ENCODE measurements at places on chromosomes 3 and 15.
A peak's percentile ranks its signal among the peaks of the same experiment; 100 is the strongest.

- DNase-seq: no peak
Observed at GRCh38 chr15:100949691-100950090, 30.5 kb downstream of the LRRK1 start.

- no peak for DNase-seq
Observed at GRCh38 chr15:80199366-80199765, 46.6 kb downstream of the FAH start.

DNA sequence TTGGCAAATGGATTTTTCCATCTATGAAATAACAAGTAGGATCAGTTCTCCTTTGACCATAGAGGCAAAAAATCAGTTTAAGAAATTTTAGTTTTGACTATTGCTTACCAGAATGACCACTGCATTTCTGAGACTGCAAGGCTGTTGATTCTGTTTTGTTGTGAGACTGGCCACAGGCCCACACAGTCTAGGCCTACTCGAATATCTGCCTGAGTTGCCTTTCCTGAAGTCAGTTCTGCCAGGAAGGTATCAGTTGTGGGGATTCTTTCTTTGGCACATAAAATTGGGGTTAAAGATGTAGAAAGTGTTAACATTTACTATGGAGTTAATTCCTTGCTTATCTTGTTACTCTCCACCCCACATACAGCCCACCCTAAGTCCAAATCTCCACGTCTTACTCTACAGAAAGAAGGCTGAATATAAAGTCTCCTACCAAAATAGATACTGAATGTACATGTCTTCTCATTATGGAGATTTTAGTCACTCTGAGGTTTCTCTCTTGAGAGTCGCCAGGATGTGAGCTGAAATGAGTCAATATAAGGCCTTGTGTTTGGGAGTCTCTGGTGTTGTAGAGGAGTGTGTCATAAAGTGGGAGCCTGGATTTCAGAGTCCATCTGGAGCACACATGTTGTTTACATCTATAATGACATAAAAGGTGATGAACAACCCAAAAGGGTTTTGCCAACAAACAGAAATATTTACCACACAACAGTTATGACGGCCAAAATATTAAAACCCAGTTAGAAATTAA, 45.0 kb upstream of the WWTR1 start:
- peak; percentile 8 for DNase-seq

- no peak for DNase-seq
Observed at GRCh38 chr3:8621872-8622271, 22.7 kb downstream of the SSUH2 start.

- DNase-seq: no peak
Observed at GRCh38 chr3:24601066-24601939, 106.7 kb upstream of the THRB start.

DNA sequence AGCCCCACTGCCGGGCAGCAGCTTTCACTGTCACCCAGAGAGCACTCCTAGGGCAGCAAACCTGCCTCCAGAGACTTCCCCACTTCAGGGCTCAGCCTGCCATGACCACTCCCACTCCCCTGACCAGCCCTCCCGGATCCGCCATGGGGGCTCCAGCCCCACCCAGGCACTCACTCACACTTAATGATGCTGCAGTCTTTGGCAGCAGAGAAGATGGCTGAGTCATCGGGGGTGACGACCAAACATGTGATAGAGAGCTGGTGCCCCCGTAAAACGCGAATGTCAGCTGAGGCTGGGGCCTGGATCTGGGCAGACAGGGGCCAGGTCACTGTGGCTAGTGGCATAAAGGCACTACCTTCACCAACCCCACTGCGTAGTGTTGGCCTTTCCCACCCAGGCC, 4.7 kb downstream of the RRP9 start:
- DNase-seq: no peak

GRCh38 chr15:50018491-50018890, 100.5 kb downstream of the ATP8B4 start:
- no peak for DNase-seq

GRCh38 chr3:129360705-129361460, 67.6 kb downstream of the EFCAB12 start:
- no peak for DNase-seq

DNA sequence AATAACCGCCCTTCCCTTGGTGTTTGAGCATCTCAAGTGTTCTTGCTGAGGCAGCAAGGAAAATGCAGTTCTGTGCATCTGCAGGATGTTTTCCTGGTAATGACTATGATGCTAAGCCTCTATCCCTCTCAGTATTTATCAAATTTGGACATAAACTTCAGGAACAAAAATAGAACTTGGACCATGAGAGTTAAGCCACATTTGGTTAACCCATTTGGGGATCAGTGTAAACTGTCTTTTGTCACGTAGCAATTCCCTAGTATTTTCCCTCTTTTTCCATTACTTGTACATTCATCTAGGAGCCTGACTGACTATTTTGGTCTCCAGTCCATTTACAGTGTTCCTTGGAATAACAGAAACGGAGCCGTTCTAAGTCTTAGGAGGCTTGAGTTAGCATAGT, 250.8 kb downstream of the RBMS3 start:
- peak; percentile 21 for DNase-seq

- no peak for DNase-seq
Observed at GRCh38 chr3:128674161-128674784, 23.7 kb upstream of the RPN1 start.

DNA sequence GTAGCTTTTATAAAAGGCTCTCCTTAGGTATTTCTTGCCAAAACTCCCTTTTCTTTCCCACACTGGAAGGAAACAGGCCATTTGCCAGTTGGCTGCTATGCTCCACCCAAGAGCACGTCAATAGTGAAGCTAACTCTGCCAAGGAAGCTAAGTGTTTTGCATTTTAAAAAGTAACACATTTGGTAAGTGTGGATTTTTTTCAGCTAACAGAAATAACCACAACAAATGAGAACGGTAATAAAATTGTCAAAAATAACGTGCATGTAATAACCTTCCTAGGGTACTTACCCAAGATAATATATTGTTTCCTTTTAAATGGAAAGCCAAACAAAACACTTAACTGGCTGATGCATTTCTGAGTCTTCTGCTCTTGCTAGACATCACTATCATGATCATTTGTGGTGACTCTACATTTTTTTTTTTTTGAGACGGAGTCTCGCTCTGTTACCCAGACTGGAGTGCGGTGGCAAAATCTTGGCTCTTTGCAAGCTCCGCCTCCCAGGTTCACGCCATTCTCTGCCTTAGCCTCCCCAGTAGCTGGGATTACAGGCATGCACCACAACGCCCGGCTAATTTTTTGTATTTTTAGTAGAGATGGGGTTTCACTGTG, 4.6 kb downstream of the DPP8 start:
- no peak for DNase-seq

DNA sequence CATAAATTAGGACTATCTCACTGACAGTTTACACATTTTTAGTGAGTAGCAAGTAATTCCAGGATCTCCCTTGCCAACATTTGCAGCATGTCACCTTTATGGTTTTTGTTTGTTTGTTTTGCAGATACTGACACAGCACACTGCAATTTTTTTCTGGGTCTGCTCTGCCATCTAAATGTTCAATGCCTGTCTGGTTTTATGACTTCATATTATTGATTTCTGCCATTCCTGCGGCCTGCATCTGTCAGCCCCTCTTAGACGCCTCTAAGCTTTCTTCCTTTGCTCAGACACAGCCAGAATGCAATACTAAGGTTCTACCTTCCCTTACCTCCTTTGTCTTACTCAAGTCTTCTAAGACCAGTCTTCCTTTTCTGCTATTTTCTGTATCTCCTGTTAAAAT, 321.2 kb upstream of the AZI2 start:
- DNase-seq: no peak

DNA sequence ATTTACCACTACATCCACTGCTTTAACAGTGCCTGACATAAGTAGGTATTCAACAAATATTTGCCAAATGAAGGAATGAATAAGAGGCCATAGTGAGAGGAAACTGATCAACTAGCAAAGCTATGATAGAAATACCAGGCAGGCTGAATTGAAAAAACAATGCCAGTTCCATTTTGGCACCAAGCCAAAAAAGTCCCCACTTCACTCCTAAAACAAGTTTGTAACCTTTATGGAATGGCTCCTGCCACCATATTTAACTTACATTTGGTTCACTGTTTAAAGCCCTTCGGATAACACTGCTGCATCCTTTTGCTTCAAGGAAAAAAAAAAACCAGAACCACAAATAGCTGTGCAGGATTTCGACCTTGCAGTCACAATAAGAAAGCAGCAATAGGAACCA, 166.1 kb downstream of the FRMD5 start:
- no peak for DNase-seq

DNA sequence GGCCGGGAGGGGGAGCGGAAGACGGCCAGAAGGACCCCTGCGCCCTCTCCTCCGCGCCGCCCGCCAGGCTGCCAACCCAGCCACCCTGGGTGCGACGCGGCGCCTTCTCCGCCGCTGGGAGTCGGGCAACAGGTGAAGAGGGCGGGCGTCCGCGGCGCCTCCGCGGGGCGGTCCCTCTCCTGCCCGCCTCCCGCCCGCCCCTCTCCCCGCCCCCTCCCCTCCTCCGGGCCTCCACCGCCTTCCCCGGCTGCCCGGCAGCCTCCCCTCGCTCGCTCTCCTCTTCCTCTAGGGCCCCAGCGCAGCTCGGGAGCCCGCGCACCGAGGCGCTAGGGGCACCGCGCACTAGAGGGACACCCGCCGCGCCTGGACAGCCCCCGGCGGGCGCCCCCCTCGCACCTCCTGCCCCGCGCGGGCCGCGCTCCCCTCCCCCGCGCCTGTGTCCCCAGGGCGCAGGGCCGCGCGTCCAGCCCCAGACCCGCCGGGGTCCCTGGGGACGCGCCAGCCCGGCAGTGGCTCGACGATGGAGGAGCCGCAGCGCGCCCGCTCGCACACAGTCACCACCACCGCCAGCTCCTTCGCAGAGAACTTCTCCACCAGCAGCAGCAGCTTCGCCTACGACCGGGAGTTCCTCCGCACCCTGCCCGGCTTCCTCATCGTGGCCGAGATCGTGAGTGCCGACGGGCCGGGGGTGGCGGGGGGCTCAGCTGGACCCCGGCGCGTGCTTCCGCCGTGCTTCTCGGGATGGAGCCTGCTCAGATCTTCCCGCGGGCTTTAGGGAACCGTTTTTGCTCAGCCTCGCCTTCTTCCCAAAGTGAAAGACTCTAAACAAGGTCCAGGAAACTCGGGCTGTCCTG, at the start of gene CMTM8:
CMTM8 (plus strand) TSS at position 228 of the 854 bp plus-strand sequence; CDS start at position 521, 293 bp downstream.
- DNase-seq: peak; percentile 86

- no peak for DNase-seq
Observed at GRCh38 chr3:18246336-18247060, 178.6 kb downstream of the SATB1 start.

GRCh38 chr3:48268381-48268935, 27.6 kb downstream of the ZNF589 start:
- DNase-seq: peak; percentile 89

DNA sequence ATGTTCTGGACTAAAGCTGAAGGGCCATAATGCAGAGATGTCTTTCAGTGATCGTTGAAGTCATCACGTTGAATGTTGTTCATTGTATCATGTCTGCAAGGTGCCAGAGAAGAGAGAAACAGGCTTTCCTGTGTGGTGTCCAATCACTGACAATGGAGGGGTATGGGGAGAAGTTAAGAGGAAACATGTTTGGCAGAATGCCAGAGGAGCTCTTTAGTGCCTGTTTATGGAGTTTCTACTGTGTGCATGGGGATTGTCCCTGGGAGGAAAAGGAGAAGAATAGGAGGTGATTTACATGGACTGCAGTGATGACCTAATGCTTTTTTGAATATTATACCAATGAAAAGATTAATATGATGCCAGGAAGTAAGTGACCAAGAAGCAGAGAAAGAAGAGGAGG, 11.7 kb downstream of the SCAANT1 start:
- no peak for DNase-seq

DNA sequence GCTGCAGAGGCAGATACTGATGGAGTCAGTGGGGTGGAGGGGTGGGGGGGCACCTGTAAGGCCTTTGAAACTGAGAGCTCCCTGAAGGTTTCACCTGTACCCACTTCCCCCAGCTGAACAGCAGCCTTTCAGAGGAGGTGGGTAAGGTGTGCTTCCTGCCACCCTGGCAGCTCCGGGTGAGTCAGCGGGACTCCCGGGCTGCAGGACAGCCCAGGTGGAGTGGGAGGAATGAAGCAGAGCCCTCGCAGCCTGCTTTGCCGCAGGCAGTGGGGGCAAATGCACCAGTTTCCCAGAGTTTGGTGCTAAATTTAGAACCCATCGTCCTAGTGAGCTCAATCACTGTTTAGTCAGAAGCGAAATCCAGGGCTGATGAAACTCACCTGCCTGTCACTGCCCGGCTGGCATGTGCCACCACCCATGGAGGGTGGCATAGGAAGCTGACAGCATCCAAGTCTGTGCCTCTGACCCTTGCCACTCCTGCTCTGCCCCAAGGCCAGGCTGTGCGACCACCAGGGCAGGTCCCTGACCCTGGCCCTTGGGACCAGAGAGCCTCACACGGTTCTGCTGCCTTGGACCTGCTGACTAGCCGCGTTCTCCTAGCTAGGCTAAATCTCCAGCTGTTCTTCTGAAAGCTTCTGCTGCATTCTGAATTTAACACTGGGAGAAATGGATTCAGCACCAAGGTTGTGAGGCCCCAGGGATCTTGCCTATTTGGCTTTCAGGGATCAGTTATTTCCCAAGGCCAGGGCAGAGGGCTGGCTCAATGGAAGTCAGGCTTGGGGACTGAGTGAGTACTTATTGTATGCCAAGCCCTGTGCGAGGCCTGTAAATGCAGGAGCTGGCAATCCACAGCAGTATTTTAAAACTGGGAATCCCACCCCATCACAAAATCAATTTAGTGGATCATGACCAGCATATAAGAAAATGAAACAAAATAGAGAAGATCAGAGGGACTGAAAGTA, 67.3 kb upstream of the RASGRF1 start:
- no peak for DNase-seq

GRCh38 chr3:21152555-21152954, 598.5 kb downstream of the ZNF385D start:
- DNase-seq: no peak

DNA sequence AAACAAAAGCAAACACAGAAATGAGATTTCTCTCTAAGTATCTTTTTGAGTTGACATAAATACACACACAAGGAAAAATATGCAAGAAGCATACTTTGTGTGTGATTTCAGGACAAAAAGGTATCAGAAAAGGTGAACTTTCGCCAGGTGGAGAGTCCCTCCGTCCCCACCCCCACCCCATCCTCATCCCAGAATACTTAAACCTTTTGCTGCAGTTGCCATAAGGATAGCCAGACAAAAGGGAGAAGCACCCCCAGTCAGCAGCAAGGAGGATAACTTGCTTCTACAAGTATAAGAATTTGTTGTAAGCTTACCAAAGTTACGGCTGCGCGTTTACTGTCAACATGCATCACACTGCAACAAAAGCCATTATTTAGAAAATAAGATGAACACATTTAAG, 10.3 kb downstream of the FOXP1 start:
- DNase-seq: no peak

- no peak for DNase-seq
Observed at GRCh38 chr3:125316949-125317348, 58.2 kb downstream of the ZNF148 start.

- DNase-seq: no peak
Observed at GRCh38 chr3:122235147-122235546, 51.7 kb downstream of the CASR start.

DNA sequence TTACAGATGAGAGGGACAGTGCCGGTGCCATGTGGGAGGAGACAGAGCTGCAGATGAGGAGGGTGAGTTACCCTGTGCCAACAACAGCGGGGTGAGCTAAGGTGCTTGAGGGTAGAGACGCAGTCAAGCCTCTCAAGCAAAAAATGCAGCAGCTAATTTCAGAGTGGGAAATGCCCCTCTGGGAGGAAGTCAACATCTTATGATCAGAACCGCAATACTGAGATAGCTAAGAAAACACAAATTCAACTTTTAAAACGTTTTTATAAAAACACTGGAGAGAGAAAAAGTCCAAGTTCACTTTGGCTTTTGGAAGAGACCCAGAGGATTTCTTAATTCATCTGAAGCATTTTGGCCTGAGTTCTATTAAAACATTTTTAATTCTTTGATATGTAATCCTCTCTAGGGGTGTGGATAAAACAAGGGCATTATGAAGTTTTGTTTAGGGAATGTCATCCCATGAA, 319.2 kb downstream of the SLC9A9 start:
- no peak for DNase-seq

All from small intestine (tissue), 16 donors.